ENCODE measurements at places on chromosomes 4 and X. TPM values are rescaled to one million over a fixed set of nuclear protein-coding genes. Genes with fewer than 3 reads are reported as not detected.

FAM47A gene
- total RNA-seq = not detected

SERTM2 gene
- not detected for total RNA-seq

NHSL2 gene
- 9.1 TPM for total RNA-seq

SLC4A4 gene
- 0.40 TPM for total RNA-seq

CSN1S1 gene
- total RNA-seq = not detected

TMPRSS11D gene
- not detected for total RNA-seq

HTR2C gene
- total RNA-seq = not detected

AKAP14 gene
- not detected for total RNA-seq
